ENCODE measurements at places on chromosomes 4 and X. TPM values are rescaled to one million over a fixed set of nuclear protein-coding genes. Genes with fewer than 3 reads are reported as not detected.

Gene CTPS2
- polyA plus RNA-seq: 15.8 TPM

- DNase-seq: no peak
These were observed 291.0 kb upstream of the HAND2 start for GRCh38 chr4:173821036-173821435.

GRCh38 chr4:16026160-16026761 lies 57.6 kb downstream of the PROM1 start:
- DNase-seq: peak; percentile 33

GRCh38 chr4:139617702-139618490 lies 47.7 kb upstream of the MGST2 start:
- no peak for DNase-seq

DNA sequence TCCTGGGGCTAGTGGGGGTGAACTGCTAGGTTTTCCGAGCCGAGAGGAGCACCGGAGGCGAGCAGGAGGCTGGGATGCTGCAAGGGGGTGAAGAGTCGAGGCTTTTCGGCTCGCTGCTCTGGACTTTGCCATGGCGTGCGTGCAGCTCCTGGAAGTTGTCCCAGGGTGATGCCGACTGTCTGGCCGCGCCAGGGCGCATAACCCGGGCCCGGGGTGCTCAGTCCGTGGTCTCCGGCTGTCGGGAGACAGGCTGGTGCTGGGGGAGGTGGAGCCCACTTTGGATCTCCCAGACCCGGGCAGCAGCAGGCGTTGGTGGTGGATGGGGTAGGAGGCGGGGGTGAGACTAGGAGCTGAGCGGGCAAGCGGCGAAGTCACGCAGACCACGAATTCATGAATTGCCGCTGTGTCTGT lies 793 bp downstream of the GRIA3 start:
- no peak for DNase-seq

DNA sequence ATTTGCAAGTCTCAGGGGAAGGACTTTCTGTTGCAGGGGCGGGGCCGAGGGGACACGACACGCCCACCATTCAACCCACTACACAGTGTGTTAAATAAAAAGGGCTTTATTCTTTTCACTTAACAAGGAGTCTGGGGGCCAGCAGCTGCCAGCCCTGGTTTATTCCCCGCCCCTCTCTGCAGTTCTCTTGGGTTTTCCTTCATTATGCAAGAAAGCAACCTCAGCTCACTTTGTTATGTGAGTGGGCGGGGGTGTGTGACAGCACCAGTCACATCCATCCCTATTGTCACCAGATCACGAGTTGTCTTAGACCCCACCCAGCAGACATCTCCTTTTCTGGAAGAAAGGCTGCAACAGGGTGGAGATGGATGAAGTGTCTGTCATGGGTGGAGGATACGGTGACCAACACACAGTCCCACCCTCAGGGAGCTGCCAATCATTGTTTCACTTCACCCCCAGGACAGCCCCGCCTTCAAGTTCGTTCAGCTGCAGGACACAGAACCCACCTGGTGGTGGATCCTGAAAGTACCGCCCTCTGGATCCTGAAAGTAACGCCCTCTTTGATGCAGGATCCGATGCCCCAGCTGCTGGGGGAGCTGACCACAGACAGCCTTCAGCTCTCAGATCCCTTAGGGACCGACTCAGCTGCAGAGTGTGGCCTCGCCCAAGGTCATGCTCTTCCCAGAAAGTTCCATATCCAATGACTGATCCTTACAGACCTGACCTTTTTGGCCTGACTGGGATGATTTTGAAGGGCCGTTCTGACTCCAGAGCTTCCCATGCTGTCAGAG lies 79.6 kb downstream of the SMIM20 start:
- DNase-seq: peak; percentile 32

GRCh38 chrX:13747836-13748235 lies 13.3 kb downstream of the OFD1 start:
- no peak for DNase-seq

DNA sequence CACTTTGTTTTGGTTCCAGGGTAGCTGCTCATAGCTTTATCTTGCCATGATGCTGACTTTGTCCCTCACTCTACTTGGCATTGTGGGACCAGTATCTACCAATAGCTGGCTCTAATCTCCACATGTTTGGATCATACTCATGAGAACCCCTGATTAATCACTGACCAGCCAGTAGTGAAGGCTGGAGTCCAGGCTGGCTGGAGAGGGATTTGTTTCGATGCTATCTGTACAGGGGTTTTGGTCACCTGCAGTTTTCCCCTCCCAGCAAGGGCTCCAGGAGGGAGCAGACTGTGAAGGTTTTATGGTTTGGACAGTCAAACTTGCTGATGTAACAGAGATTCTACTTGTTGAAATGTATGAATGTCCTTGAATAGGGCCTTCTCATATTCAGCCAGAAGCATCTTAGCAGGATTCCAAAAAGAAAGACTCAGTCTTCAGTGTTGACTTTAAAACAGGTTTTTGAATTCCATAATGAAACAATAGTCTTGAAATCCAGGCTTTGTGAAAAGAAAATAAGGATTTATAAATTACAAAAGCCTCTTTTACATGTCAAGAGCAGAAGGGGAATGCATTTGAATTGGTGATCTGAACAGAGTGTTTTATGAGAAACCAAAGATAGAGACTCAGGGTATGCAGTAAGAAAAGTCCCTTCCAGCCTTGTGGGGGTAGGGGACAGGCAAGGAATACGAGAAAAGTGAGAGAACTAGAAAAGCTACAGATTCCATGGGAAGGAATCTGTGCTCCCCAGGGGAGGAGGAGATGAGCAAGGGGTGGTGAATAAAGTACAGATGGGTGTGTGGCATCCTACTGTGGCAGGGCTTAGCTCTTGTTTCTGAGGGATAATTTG lies 103.1 kb upstream of the SHISA3 start:
- DNase-seq: no peak

Measured in heart right ventricle (tissue), 16 donors.